Transverse colon (tissue), 4 donors: ENCODE measurements at places on chromosomes 6 and 20. TPM values are rescaled to one million over a fixed set of nuclear protein-coding genes. Genes with fewer than 3 reads are reported as not detected.

The SLC17A1 gene
- total RNA-seq = not detected

The ZNF391 gene
- total RNA-seq = 1.2 TPM

The NRSN1 gene
- 0.68 TPM for total RNA-seq

The SLC22A16 gene
- not detected for total RNA-seq

The ZNF334 gene
- total RNA-seq = 1.9 TPM

The LY6G6D gene
- not detected for total RNA-seq

The C2 gene
- 4.6 TPM for total RNA-seq

The SNAI1 gene
- 0.41 TPM for total RNA-seq

The SNX21 gene
- total RNA-seq = 222 TPM

The HSPA1L gene
- 0.68 TPM for total RNA-seq

The SNAP91 gene
- total RNA-seq = 1.5 TPM

The SOBP gene
- total RNA-seq = 5.7 TPM

The FAM217A gene
- not detected for total RNA-seq

The LHFPL5 gene
- total RNA-seq = not detected

The PLCB4 gene
- 37.4 TPM for total RNA-seq

The RAET1G gene
- not detected for total RNA-seq

The SHLD1 gene
- 43.8 TPM for total RNA-seq

The MRPL18 gene
- 65.3 TPM for total RNA-seq

The FOXS1 gene
- 0.55 TPM for total RNA-seq

The SLC4A11 gene
- total RNA-seq = 0.75 TPM

The OOEP gene
- total RNA-seq = not detected

The PCSK2 gene
- 1.4 TPM for total RNA-seq
